ENCODE measurements at places on chromosomes 13 and 19. TPM values are rescaled to one million over a fixed set of nuclear protein-coding genes. Genes with fewer than 3 reads are reported as not detected.

Gene SHISA7
- 0.79 TPM for total RNA-seq

DNA sequence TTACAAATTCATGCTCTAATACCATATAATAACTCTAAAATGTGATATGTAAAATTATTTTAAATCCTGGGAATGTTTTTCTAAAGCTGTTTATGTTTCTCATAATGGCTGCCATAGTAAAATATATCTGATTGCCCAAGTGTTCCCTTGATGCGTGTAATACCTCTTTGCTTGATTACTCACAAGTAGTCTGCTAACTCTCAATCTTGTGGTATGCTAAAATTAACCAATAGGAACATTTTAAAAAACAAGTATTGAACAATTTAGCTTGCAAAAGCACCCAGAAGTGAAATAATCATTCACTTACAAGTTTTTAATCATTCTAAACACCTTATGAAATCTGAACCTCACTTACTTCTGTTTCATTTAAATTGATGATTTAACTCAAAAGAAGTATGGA lies 386.0 kb upstream of the ATXN8OS start:
- H3K4me3 ChIP-seq = no peak overlapping the region
- H3K27me3 ChIP-seq = no peaks in the 10 kb centered on the region
- H3K4me1 ChIP-seq = no peaks in the 10 kb centered on the region
- H3K36me3 ChIP-seq = no peaks in the 10 kb centered on the region
- no peak for DNase-seq
- no peak overlapping the region for H3K27ac ChIP-seq

GRCh38 chr13:82688400-82688994 lies 1193.8 kb downstream of the SLITRK1 start:
- H3K27me3 ChIP-seq = no peaks in the 10 kb centered on the region
- H3K4me3 ChIP-seq = no peak overlapping the region
- no peaks in the 10 kb centered on the region for H3K4me1 ChIP-seq
- DNase-seq = no peak
- no peak overlapping the region for H3K27ac ChIP-seq

DNA sequence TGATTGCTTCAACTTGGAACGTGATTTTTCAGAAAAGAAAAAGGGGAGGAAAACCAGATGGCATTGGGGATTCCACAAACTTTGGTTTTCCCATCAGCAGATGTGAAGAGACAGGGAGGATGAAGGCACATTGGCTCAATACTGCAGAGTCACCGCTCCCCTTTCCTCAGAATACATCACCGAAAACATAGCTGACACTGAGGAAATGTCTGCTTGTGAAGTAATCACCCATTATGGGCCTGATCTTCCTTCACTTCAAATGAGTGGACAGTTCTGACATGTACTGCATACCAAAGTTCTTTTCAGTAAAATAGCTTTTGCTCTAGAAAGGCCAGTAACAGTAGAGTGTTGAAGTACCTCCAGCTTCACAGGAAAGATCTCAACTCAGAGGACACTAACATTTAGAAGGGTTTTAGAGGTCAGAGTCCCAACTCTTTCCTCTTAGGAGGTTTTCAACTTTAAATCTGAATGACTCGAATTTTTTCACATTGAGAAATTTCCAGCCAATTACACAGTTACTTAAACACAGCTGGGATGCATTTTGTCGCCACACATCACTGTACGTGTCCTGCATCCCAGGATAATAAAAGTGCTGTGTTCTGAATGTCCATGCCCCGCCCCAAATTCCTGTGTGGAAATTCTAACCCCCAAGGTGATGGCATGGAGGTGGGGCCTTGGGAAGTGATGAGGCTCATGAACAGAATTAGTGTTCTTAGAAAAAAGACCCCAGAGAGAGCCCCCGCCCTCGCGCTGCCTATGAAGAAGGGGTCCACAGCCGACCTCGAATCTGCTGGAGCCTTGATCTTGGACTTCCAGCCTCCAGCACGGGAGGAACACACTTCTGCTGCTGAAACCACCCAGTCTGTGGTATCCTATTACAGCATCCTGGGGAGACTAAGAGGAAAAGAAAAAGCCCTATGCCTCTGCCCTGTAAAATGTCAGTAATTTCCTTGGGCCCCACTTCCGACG lies 77.7 kb downstream of the COL4A1 start:
- H3K27me3 ChIP-seq = no peaks in the 10 kb centered on the region
- DNase-seq = no peak
- H3K27ac ChIP-seq = no peak overlapping the region
- no peaks in the 10 kb centered on the region for H3K36me3 ChIP-seq
- no peak overlapping the region for H3K4me3 ChIP-seq
- H3K4me1 ChIP-seq = peaks cover 20% of the 10 kb centered on the region

GRCh38 chr19:42436006-42436405 lies 6.7 kb downstream of the CXCL17 start:
- peaks cover 4% of the 10 kb centered on the region for H3K4me1 ChIP-seq
- H3K27ac ChIP-seq = no peak overlapping the region
- peaks cover 40% of the 10 kb centered on the region for H3K27me3 ChIP-seq
- no peak for DNase-seq
- H3K36me3 ChIP-seq = no peaks in the 10 kb centered on the region

Measured in WTC11 (cell line).